ENCODE measurements at places on chromosomes 7 and 10.

DNA sequence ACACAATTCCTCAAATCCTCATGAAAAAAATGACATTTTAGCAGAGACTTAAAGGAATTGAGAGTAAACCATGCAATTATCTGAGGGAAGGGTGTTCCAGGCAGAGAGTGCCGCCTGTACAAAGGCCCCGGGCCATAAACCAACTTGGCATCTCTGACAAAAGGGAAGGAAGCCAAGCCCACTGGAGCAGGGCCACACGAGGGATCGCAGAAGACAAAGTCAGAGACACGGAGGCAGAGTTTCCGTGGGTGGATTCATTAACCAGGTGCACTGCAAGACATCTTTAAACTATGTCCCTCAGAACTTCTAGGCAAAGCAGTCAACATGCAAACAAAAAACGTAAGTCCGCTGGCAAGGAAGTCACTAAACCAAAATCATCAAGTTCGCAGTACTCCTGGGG, 92.0 kb downstream of the SFMBT2 start:
- no peak for DNase-seq

GRCh38 chr7:36906956-36907635, 182.8 kb upstream of the AOAH start:
- no peak for DNase-seq

GRCh38 chr7:151844071-151844824, 32.7 kb downstream of the PRKAG2 start:
- no peak for DNase-seq

DNA sequence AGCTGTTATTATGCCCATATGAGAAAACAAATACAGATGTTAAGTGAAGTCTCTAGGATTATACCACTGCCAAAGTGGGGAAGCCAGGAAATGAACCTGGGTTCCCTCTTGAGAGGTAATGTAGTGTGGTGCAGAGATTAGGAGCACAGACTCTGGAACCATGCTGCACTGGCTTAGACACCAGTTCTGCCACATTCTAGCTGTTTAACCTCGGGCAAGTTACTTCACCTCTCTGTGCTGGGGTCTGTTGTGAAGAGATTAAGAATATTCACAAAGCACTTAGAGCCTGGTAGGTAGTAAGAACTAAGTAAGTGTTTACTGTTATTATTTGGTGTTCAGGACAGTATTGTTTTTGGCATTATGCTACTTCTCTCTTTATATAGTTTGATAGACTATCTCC, 41.9 kb downstream of the PDE6C start:
- no peak for DNase-seq

- no peak for DNase-seq
Measured at GRCh38 chr10:79102498-79102874, 33.7 kb downstream of the ZMIZ1 start.

DNA sequence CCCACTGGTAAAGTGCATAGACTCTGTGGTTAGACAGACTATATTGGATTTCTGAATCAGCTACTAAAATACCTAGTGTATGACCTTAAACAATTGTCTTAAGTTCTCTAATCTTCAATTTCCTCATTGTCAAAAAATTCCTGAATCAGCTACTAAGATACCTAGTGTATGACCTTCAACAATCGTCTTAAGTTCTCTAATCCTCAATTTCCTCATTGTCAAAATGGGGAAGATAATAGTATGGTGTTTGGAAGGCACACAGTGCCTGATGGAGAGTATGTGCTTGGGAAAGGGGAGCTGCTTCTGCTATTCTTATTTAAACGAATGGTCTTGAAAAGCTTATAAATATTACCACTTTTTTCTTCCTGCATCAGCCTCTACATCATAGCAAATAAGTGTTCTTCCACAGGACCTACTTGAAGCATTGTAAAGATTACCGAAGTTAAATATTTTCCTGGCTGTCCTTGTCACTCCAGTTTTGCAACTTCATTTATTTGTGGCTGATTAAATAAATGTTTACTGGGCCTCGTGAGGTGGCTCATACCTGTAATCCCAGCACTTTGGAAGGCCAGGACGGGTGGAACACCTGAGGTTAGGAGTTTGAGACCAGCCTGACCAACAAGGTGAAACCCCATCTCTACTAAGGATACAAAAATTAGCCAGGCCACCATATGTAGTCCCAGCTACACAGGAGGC, 64.4 kb upstream of the ITGA8 start:
- no peak for DNase-seq

GRCh38 chr10:6576326-6576725, 3.8 kb downstream of the PRKCQ start:
- no peak for DNase-seq

- DNase-seq = no peak
Measured at GRCh38 chr10:66852811-66853210, 73.0 kb upstream of the LRRTM3 start.

DNA sequence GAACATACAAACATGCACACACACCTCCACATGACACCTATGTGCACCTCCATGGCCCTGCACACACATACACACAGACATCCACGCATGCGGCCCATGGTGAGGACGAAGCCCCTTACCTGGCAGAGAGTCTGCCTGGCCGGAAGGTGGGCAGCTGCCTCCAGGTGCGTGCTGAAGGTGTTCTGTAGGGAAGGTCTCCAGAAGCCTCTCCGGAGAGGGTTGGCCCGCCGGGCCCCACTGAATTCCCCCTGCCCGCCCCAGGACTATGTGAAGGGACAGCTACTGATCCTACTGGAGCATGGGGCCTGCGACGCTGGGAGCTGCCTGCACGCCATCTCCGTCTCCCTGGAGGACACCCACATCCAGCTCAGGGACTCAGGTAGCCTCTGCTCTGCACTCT, 8.5 kb upstream of the ZNF467 start:
- DNase-seq = no peak

- DNase-seq = no peak
Measured at GRCh38 chr10:14648946-14649345, 125.8 kb downstream of the FAM107B start.

DNA sequence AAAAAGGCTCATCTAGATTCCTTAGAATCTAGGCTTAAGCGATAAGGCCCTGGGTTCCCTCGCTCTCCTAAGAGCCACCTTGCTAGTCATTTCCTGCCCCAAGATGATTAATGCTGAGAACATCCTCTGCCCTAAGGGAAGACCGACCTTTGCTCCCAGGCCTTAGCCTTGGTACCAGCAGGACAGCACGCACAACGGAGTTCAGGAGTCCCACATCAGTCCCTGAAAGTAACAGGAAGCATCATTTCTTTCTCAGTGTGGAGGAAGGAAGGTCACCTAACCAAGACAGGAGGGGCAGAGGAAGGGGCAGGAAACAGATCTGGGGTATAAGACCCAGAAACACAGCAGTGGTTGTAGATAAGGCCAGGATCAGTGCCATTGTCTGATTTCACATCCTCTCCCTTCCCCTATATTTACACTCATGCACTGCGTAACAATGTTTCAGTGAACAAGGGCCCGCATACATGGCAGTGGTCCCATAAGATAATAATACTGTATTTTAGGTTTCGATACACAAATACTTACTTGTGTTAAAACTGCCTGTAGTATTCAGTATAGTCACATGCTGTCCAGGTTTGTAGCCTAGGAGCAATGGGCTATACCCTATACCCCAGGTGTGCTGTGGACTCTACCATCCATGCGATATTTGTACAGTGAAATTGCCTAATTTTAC, 8.1 kb upstream of the FAM107B start:
- no peak for DNase-seq

DNA sequence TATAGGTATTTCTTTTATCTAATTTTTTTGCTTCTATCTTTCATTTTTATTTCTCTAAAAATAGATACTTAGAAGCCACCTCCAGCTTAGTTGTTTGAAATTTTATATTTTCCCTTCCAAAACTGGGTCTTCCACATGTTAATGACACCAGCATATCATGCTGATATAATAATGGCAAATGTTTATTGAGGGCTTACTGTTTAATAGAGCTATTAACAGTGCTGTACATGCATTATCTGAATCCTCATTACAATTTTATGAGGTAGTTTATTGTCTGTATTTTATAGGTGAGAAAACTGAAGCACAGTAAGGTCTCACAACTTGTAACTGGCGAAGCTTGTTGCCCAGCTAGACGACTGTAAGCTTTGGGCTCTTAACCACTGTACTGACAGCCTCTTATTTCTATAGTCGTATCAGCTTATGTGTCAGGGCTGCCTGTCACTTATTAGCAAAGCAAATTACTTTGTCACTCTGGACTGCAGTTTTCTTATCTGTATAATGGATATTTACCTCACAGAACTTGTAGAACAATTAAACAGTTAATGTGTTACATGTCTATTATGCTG, 51.2 kb downstream of the ANKIB1 start:
- DNase-seq = no peak

DNA sequence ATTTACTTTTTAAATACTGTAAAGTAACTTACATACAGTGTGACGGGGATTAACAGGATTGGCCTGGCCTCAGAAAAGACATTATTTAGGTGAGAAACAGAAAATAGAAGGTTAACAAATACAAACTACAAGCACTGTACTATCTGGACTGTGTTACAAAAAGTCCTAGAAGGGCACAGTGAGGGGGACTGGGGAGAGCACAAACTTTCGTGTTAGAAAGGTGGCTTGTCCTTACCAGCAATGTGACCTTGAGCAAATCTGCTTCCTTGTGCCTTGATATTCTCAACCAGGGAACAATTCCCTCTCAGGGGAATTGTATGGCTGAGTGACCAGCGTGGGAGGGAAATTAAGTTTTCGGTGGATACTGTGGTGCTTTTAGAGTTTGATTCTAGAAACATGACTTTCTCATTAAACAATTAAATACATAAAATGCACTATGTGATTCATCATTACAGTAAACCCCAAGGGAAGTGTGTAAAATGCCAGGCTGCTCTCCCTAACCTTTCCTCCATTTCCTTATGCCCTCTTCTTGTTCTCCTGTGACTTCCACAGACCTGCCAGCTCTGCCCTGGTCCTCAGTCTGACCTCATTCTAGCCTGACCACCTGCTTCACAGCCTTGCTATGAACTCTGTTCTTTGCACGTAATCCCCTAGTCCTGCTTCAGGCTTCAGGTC, 57.7 kb downstream of the OSBPL3 start:
- DNase-seq = no peak
